ENCODE measurements at places on chromosomes 2 and 18.

DNA sequence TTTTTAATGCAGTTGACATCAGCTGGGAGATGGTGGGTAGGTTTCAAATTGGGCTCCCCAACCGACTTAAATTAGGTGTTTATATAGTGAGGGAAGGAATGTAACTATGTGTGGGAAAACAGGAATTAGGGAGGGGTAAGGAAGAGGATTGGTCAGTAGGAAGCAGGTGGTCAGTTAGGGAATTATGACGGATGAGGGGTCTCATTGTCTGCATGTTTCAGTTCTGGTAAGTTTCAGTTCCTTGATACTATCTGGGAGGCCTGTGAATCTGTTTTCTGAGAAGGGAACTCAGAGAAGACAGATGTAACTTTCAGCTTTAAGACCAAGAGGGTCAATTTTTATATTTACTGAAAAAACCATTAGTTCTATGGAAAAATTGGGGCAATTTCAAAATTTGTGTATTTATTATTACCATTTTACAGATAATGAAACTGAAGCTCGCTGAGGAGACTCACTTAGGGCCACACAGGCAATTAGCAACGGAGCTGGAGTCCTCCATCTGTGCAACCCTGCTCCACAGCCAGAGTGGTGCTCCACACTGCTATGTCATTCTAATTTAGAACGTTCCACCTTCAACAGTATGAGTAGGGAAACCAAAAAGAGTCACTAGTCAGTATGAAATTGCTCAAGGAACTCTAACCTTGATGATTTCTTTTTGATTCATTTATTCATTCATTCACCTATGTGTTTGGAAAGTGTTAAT lies 36.0 kb upstream of the CCDC195 start:
- no peak for DNase-seq

DNA sequence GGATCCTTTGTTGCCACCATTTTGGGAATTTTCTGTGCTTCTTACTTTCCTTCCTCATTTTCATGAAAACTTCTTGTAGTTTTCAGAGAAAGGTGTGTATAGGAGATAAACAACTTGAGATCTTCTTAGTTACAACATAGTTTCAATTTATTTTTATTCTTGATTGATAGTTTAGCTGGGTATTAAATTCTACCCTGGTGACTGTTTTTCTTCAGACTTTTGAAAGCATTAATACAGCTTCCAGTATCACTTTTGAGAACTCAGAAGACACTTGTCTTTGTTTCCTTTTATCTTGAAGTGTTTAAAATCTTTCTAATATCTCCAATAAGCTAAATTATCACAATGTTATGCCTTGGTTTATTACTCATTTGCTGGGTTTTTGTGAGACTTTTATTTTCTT lies 167.5 kb upstream of the DPP10 start:
- DNase-seq, result no peak

DNA sequence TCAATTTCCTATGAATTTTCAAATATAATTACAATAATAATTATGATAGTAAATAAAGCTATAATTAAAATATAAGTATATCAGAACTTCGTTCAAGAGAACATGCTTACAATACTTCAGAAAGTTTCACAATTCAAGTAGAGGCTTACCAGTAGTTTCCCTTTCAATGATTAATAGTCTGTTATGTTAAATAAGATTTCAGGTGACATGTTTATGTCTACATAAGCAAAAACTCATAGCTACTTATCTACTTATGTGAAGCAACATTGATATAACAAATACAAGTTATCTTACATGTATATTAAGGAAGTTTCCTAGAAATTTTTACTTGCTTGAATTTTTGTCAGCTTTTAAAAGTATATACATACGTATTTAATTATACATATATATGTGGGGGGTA lies 4.5 kb upstream of the COL3A1 start:
- DNase-seq, result no peak

DNA sequence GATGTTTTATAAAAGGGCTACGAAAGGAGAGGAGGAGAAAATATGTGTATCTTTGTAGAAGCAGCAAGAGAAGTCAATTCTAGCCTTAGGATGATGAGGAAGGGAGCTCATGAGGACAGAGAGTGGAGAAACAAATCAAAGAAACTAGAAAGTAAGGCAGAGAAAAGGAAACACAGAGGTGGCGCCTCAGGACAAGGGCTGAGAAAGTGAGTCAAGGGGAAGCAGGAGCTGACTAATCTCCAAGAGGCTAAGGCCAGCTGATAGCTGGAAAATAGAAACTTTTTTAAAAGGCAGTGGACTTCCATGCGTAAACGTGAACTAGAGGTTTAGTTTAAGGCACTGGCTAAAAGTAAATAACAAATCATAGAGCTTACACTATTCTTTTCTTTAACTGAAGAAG lies 173.3 kb downstream of the ANKRD44 start:
- no peak for DNase-seq

DNA sequence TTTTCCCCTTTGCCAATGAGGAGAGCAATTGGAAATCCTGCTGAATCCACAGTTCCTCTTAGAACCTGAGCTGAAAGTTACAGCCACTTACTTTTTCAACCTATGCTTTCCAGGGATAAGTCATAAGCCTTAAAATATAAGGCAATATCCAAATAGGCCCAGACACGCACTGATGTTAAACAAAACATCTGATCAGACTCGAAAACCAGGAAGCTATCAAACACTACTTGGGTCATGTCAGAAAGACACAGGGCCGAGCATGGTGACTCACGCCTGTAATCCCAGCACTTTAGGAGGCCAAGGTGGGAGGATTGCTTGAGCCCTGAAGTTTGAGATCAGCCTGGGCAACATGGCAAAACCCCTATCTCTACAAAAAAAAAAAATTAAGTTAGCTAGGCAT lies 192.1 kb downstream of the SP3 start:
- DNase-seq, result no peak

- DNase-seq, result no peak
Measured at GRCh38 chr2:59967691-59968090, 585.8 kb downstream of the BCL11A start.

DNA sequence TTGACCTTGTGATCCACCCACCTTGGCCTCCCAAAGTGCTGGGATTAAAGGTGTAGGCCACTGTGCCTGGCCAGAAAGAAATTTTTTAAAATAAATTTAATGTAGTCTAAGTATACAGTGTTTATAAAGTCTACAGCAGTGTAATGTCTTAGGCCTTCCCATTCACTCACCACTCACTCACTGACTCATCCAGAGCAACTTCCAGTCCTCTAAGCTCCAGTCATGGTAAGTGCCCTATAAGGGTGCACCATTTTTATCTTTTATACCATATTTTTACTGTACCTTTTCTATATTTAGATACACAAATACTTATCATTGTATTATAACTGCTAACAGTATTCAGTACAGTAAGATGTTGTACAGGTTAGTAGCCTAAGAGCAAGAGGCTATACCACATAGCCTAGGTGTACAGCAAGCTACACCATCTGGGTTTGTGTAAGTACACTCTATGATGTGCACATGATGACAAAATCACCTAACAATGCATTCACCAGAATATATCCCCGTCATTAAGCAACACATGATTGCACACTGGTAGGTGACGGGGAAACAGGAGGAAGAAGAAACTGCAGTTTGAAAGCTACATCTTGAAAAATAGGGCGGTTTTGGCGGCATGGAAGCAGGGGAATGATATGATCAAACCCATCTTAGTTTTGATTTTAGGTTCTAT lies 105.1 kb upstream of the ITGB6 start:
- no peak for DNase-seq

- no peak for DNase-seq
Measured at GRCh38 chr2:63506320-63506719, 82.0 kb downstream of the WDPCP start.

- no peak for DNase-seq
Measured at GRCh38 chr2:120939595-120940318, 204.1 kb downstream of the GLI2 start.

DNA sequence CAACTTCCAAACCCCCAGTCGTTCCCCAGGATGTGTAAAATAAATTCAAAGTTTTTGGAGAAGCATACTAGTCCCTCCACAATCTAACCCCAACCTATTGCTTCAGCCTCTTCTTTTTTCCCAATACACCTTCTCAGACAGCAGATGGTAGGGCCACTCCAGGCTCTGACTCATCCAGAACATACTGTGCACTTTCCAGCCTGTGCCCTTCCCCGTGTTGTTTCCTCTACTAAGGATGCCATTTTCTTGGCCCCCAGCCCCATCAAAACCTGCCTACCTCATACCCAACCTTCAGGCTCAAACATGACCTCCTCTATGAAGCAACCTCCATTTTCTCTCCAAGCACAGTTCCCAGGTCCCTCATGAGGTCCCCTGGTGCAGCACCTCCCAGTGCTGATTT lies 669.3 kb downstream of the BCL11A start:
- no peak for DNase-seq

DNA sequence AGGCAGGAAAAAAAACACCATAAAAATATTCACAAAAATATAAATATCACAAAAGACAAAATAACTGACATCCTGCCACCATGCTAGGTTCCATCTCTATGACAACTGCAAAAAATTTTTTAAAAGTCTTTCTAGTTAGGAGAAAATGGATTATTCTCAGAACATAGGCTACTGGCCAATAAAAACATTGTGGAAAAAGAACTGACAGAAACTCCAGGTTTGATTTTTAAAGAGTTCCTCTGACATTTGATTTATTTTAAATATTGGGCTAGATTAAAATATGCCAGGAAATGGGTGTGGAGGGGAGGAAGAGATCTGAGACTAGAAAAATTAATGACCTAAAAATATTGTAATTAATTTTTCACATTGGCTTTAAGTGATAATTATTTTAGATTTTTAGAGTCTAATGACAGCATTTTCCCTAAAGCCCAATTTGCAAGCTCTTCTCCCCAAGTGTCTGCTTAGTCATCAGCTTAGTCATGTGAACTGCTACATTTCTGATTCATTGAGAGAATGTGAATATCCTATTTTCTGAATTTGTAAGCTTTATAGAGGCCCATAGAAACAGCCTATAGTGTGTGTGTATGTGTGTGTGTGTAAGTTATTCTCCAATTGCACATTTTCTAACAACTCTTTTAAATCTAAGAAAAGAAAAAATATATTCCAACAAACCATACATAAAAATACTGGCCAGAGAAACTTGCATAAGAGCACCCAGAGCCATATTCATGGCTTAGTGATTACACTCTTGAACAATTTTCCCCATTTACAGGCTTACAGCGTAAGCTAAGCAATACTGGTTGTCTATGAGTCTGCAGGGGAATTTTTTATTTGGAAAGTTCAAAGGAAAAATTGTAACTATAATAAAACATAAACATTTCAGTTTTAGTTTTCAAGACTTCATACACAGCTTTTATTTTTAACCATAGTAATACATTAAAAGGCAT lies 48.4 kb downstream of the TMEFF2 start:
- no peak for DNase-seq

DNA sequence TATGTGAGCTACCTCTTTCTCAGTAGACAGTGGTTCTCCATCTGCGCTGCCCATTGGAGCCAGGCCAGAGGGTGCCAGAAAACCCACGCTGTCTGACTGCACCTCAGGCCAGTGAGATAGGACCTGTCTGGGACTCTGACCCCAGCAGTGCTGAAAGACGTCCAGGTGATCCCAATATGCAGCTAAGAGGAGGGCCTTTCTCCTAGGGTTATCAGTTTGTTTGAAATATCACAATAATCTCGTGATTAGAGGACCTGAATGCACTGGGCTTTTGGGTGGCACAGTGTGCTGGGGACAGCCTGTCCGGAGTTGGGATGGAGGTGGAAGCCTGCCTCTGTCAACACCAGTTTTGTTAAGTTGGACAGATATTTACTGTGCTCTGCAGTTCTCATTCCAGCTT lies 216.3 kb downstream of the LDLRAD4 start:
- no peak for DNase-seq

- no peak for DNase-seq
Measured at GRCh38 chr2:141455211-141455826, 675.5 kb downstream of the LRP1B start.

DNA sequence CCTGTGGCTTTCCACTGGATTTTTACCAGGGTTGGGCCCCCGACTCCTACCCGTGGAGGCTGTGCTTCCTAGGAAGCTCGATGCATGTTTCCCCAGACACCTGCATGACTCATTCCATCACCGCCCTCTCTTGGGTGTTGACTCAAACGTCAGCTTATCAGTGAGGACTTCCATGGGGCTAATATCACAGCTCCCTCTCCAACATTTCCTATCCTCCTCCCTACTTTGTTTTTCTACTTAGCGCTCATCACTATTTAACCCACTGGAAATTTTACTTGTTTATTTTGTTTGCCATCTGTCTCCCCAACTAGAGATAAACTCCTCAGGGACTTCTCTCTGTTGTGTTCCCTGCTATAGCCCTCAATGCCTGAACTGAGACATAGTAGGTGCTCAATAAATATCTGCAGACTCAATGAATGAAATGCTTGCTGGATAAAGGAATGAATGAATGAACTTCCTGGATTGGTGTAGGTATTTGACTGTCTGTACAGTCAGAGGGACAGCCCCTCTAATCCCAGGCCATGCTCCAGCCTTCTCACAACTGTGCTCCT lies 89.7 kb upstream of the MSH2 start:
- DNase-seq, result no peak

- no peak for DNase-seq
Measured at GRCh38 chr2:208208335-208209085, 18.7 kb upstream of the C2orf80 start.

- no peak for DNase-seq
Measured at GRCh38 chr2:134238371-134238770, 15.5 kb upstream of the MGAT5 start.
